Amniotic stem cell (primary cell): ENCODE measurements at places on chromosomes 7 and 10.

GRCh38 chr10:89534826-89535166 lies 598 bp downstream of the SLC16A12 start:
- DNase-seq = no peak

DNA sequence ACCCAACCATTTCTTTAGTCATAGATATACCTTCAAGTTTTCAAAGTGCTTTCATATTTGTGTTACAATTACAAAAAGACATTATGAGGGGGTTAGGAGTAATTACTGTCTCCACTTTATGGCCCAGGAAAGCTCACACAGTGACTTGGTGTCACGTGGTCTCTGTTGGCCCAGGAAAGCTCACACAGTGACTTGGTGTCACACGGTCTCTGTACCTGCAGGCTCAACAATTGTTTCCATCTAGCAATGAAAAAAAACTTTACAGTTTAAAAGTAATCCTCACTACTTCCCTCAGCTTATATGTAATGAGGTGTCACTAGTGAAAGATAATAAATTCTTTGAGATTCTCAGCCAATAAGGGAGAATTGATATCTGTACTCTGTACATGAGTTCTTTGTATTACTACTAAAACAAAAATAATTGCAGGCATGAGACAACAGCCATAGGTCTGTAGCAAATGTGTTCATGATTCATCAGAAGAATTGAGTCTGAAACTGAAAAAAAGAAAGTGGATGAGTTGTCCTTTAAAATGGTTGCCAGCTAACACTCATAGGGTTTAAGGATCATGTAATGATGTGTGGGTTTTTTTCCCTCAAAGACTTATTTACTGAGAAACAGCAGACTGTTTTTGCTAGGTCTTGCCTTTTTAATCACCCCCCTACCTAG lies 10.9 kb downstream of the OGDH start:
- DNase-seq = no peak

DNA sequence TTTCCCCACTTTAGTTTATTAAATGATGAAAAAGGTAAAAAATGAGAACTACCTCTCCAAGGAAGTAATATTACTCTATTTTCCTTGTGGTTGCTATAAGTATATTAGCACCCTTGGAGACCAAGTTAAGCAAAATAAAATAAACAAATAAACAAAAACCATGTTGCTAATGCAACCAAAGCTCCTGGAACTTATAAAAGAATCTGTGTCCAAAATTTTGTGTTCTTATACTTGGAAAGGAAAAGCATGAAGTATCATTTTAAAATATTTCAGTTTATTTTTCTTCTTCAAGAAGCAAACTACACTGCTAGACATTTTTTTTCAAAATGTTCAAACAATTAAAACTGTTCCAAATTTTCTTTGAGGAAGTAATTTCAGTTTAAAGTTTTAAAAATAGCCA lies 441.9 kb upstream of the LRRTM3 start:
- no peak for DNase-seq

DNA sequence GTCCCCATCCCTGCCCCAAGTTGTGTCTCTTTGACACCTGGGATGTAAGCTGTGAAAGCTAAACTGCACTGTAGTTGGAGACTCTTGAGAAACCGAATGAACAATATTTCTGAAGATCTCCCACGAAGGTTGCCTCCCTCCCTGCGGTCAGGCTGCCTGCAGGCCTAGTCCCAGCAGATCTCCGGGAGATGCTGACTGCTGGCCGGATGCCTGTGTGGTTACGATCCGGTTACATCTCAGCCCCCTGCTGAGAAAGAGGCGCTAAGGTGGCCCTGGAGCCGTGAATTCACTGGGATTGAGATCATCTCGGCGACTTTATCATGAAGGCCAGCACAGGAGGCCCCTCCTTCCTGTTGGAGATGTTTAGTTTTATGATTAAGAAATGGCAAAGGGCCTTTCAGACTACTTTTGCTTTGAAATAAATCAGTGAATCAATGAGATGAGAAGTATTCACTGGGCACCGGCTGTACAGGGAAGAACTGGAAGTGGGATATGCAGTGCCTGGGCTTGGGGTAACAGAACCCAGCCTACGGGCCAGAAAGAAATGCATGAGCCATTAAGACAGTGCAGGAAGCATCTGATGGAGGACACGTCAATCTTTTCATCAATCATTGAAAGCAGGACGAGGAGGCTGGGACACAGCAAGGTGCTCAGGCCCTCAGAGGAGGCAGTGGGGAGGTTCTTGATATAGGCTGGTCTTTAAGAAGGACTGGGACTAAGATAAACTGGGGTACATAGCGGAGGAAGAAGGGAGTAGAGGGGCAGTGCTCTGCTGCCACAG lies 177.6 kb downstream of the PRKAG2 start:
- DNase-seq = no peak

DNA sequence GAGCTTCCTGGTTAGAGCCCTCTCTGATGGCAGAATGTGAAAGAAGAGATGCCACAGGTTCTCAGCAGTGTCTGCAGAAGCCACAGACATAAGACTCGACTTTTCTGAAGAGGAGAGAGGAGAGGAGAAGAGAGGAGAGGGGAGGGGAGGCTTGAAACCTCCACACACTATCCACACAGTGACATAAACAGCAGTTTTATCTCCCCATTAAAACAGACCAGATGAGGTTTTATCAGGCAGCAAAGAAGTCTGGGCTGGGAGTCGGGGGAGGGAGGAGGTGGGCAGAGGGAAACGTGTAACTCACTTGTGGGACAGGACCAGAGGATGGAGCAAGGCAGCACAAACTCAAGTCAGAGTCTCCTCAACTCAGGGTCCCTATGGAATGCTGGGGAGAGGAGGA lies 76.5 kb downstream of the XPNPEP1 start:
- DNase-seq = no peak

- no peak for DNase-seq
These were observed 129.8 kb downstream of the PRKG1 start for GRCh38 chr10:51204066-51204465.

GRCh38 chr10:1050145-1050544 lies 1.2 kb upstream of the IDI1 start:
- DNase-seq = no peak

GRCh38 chr7:66356277-66356721 lies 151.2 kb downstream of the TPST1 start:
- no peak for DNase-seq

- no peak for DNase-seq
These were observed 18.8 kb upstream of the CHST12 start for GRCh38 chr7:2384354-2385243.

GRCh38 chr7:7183838-7184463 lies 1.6 kb downstream of the C1GALT1 start:
- no peak for DNase-seq

GRCh38 chr10:62647375-62648092 lies 157.0 kb upstream of the ADO start:
- DNase-seq = no peak

- no peak for DNase-seq
These were observed 263.1 kb downstream of the MAD1L1 start for GRCh38 chr7:1969459-1970284.

GRCh38 chr7:196283-196682 lies 3.9 kb downstream of the FAM20C start:
- no peak for DNase-seq

- DNase-seq = no peak
These were observed 111.4 kb upstream of the CACUL1 start for GRCh38 chr10:118865998-118866693.

GRCh38 chr10:131437556-131438475 lies 126.3 kb upstream of the TCERG1L start:
- DNase-seq = no peak

- no peak for DNase-seq
These were observed 18.4 kb downstream of the RGS10 start for GRCh38 chr10:119523895-119524719.
